Stimulated activated CD4-positive, alpha-beta T cell treated with anti-CD3 and anti-CD28 coated beads, Interleukin-2, amount 100 ng/mL, for 4 hours (primary cell): ENCODE measurements at places on chromosomes 12 and 14.
A peak's percentile ranks its signal among the peaks of the same experiment; 100 is the strongest.

DNA sequence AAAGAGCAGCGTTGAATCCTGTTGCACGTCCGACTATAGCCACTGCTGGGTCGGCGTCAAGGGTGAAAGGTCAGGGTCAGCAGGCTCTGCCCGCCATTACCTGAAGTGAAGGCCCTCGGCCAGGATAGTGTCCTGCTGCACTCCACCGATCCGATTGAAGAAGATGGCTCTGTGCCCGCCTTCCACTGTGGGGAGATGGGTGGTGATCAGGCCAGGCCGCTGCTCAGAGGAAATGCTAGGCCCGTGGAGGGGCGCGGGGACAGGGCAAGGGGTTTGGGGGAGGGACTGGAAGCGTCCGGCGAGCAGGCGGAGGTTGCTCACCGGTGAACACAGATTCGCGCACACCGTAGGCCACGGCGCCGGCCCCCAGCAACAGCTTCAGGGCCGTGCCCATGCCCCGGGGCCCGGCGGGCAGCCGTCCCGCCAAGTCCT lies 352 bp downstream of the PHB2 start:
- DNase-seq, result no peak

- DNase-seq, result no peak
Measured at GRCh38 chr12:62670986-62671720, 204.5 kb downstream of the MON2 start.

DNA sequence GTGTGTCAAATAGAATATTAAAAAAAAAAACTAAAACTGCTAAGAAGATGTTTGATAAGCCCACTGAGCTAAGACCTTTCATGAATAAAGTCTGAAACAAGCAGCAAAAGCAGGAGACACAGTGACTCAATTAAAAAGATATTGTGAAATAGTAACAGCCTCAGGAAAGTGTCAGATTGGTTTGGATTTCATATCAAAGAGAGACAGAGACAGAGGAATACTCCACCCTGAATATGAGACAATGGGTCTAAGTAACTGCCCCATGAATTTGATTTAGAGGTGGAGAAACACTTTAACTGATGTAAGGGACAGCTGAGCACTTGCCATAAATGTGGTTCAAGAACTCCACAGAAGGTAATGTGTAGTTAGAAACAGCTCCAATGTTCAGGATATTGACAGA lies 277.9 kb upstream of the FOXG1 start:
- DNase-seq, result no peak

- DNase-seq, result no peak
Measured at GRCh38 chr14:35822501-35822900, 3.6 kb upstream of the BRMS1L start.

- no peak for DNase-seq
Measured at GRCh38 chr12:87509237-87509820, 519.9 kb downstream of the C12orf50 start.

DNA sequence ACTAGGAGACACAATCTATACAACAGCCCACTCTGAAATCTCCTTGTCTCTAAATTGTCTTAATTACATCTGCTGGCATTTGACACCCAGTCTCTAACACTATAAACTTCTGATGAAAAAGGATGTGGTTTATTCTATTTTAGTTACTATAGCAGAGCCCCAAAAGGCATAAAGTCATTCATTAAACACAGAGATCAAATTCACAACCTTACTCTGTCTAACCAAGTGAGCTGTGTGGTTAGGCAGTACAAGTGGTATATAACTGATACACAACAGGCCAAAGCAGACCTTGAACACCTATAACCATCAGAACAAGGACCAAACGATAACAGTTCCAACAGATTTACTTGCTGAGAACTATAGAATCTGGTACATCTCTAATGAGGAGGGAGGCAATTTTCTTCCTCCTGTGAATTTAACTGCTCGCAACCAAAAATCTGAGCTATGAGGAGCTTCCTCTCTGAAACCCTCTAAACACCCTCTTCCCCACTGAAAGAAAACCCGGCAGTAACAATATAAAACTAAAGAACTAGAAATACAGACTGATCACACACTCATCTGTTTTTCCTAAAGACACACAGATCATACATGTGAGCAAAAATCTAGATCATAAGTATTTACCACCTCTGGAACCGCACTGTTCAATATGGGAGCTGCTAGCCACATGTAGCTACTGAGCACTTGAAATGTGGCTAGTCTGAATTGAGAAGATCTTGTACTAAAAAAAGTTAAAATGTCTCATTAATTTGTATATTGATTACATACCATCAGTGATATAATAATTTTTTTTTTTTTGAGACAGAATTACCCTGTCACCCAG lies 17.7 kb downstream of the SPPL3 start:
- no peak for DNase-seq

DNA sequence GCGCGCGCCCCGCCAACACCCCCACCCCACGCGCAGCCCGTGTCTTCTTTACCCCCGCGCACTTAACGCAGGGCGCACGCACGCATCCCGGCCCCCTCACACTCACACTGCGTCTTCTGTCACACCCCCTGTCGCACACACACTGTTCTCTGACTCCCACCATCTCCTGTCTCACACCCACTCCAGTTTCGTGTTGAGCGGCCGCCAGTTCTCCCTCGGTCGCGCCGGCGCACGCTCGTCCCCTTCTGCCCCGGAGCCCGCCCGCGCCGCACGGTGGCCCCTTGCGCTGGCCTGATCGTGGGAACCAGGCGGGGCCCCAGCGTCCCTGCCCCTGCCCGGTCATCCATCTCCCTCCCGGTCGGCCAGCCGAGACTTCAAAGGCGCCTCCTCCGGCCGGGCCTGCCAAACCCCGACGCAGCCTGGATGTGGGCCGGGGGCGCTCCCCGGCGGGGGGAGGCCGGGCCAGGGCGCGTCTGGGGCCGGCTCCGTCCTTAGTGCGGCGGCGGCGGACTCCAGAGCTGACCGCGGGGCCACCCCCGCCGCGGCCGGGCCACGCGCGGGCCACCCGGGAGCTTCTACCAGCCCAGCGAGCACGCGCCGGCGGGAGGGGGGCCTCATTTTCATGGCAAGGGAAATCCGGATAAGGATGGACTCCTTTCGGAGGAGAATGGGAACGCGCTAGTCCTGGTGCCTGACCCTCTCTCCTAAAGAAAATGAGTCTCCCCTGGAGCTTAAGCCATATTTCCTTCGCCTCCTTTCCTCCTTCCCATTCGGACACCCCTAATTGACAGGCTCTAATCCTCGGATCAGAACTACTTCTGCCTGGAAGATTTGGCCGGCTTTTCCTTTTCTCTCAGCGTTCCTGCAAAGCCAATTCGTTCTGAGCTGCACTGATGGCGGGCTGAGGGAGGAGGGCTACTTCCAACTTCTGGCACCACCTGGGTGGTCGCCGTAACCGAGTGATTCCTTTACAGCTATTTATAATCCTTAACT lies 82.0 kb upstream of the HMGA2 start:
- DNase-seq, result peak; percentile 14
